ENCODE measurements at places on chromosomes 7 and 10. TPM values are rescaled to one million over a fixed set of nuclear protein-coding genes. Genes with fewer than 3 reads are reported as not detected.

GRCh38 chr10:112815269-112816032 lies 134.6 kb upstream of the TCF7L2 start:
- DNase-seq = no peak

DNA sequence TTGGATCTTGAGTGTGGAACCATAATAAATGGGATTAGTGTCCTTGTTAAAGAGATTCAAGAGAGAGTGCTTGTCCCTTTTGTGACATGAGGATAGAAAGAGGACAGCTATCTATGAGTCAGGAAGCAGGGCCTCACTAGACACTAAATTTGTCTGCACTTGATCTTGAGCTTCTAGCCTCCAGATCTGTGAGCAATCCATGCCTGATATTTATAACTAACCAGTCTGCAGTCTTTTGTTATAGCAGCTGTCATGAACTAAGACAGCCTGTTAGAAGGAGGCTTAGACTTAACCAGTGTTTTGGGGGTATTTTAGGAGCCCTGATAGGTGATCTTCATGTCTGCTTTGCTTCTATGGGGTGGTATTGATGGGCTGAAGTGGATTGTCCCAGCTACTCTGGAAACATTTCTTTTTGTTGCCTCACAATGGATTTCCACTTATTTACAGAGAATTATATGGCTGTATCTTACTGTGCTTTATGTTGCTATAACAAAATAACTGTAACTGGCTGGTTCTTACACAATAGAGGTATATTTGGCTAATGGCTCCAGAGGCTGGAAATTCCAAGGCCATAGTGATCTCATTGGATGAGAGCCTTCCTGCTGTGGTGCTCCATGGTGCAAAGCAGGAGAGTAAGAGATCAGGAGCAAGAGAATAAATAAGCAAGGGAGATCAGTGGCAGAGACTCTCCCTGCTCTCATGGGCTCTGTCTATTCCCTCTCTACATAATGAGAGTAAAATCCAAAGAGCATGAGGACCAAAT lies 23.4 kb upstream of the AKR1C3 start:
- DNase-seq = no peak

GRCh38 chr7:75732764-75733630 lies 5.7 kb downstream of the HIP1 start:
- DNase-seq = no peak

- DNase-seq = no peak
Measured at GRCh38 chr7:2687338-2687869, 598 bp upstream of the AMZ1 start.

- no peak for DNase-seq
Measured at GRCh38 chr7:3691478-3692158, 390.6 kb downstream of the SDK1 start.

GRCh38 chr7:104804696-104805095 lies 209.3 kb upstream of the KMT2E start:
- no peak for DNase-seq

DNA sequence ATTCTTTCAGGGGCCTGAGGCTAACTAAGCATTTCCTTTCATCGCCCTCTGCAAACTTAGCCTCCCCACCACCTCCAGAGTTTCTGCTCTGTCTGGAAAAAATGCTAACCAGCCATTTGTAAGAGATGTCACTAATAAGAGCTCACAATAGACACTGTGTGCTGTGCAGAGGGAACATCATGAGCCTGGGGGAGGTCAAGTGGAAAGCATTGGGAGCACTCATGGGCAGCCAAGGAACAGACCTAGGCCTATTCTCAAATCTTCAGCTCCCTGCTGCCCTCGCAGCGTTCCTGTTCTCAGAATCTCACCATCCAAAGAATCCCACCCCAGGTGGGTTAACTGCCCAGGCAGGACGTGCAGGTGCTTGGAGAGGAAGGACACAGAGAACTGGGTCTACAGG lies 27.1 kb upstream of the GPAM start:
- no peak for DNase-seq

Gene CHRM2
- 0.09 TPM for polyA plus RNA-seq

Gene TPK1
- polyA plus RNA-seq = 2.8 TPM

Gene PTN
- 44.9 TPM for polyA plus RNA-seq

Data from forelimb muscle (tissue), 1 donor.